Karpas-422 (cell line): ENCODE measurements at places on chromosomes 2 and 18. TPM values are rescaled to one million over a fixed set of nuclear protein-coding genes. Genes with fewer than 3 reads are reported as not detected.

DNA sequence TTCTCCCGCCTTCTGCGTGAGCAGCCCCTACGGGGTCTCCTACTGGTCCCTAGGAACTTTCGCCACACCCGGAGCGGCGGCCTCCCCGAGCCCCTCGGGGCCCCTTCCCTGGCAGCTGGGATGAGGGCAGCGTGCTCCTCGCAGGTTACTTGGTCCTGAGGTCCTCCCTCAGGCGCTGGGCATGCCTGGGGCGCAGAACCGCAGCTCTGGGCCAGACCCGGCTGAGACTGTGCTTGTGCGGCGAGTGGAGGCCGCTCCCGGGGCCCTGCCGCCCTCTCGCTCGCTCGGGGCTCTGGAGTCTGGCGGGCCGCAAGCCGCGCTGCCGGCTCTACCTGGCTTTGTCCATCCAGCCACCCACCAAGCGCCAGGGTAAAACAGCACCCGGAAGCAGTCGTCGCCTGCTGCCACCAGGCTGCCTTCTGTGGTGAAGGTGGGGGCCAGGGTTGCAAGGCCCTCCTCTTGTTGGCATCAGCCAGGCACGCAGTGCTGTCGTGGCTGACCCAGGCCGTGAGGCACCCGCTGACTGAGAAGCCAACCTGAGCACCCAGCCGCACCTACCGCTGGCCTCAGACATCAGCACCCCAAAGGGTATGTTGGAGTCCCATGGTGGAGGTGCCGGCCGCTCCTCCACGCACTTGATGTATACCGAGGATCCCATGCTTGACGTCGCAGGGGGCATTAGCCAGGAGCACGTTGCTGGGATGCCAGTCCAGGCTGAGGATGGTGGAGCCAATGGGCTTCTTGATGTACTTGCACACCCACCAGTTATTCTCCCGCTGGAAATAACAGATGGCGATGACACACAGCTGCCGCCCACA, 46.1 kb upstream of the PTH2R start:
- DNase-seq = no peak

DNA sequence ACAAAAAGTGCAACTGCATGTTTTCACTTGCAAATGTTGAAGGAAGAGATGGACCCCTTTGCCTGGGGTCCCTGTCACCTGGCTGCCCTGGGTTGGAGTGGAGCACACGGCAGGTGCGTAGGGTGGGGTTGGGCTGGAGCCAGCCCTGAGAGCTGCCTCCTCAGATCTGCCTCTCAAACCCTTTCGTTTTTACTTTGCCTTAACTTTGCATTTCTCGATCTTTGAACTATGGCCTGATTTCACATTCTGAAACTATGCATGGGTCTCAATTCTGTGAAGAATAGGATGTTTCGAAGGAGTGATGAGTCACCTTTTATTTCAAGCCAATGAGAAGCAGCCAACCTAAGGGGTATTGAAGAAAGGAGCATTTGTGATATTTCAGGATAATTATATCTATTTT, 132.8 kb downstream of the ACOXL start:
- no peak for DNase-seq

Gene ATRAID
- total RNA-seq = 125 and 167 TPM in 2 replicates

Gene FEV
- not detected in 2 replicates for total RNA-seq

- DNase-seq = no peak
Observed at GRCh38 chr2:181341855-181342600, 115.2 kb upstream of the ITGA4 start.

Gene GCG
- total RNA-seq = not detected in 2 replicates

Gene G6PC2
- total RNA-seq = not detected in 2 replicates

DNA sequence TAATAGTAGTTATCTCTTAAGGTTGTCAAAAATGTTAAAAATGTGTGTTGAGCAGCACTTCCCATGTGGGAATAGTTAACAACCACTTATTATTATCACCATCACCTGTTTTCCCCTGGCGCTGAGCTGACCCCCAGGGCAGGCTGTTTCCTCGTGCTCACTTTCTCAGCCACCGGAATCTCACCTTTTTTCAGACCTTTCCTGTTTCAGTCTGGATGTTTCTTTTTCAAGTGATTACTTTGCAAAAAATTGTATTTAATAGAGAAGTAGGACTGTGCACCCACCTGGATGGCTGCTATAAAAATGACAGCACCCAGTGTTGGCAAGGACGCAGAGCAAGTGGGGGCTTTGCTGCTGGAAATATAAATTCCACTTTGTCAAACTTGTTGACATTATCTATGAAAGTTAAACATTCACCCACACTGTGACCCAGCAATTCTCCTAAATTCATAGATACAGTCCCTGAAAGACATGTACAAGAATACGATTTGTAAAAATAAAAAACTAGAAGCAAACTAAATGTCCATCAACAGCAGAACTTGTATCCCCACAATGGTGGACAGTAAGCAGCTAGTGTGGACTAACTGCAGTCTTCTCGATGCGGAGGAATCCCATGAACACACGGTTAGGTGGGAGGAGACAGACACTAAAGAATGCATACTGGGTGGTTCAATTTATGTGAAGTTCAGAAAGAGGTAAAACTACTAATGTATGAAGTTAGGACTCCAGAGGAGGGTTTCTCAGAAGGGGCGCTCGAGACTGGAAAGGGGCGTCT, 66.5 kb downstream of the SOWAHC start:
- no peak for DNase-seq

Gene CRYGD
- total RNA-seq = not detected in 2 replicates

Gene NT5C1B
- not detected in 2 replicates for total RNA-seq

- DNase-seq = no peak
Observed at GRCh38 chr2:209772290-209772685, 656 bp downstream of the UNC80 start.

Gene CTDP1
- total RNA-seq = 14.1 and 32.9 TPM in 2 replicates

Gene TCF7L1
- not detected in 2 replicates for total RNA-seq
